ENCODE measurements at places on chromosomes 1 and 21.

GRCh38 chr1:15196807-15197530 is 43.4 kb downstream of the TMEM51 start:
- no peak for DNase-seq

DNA sequence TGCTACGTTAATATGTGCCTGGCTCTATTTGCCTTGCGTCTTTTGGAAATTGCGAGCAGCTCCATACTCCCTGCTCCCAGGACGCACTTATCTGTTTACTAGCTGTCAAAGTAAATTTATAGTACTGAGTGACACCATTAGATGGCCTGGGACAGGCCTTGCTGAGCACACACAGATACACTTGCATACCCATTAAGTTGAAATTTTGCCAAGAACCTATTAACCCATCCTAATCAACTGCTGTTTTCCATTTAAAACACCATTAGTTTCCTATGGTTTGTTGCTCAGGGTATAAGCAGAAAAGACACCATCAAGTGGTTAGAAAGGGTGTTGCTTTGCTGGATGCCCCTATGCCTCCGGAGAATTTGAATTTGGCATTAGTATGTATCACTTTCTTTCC is 187.3 kb downstream of the SLC44A5 start:
- DNase-seq = no peak

- no peak for DNase-seq
These were observed 26.2 kb upstream of the TNFRSF1B start for GRCh38 chr1:12140515-12141162.

- no peak for DNase-seq
These were observed 193.1 kb downstream of the RYR2 start for GRCh38 chr1:237235091-237235490.

- peak; percentile 81 for DNase-seq
These were observed 858.0 kb downstream of the USP25 start for GRCh38 chr21:16587681-16588375.

GRCh38 chr1:9324246-9325096 is 31.8 kb downstream of the SPSB1 start:
- peak; percentile 67 for DNase-seq

GRCh38 chr1:159911326-159912070 is 11.5 kb upstream of the CFAP45 start:
- no peak for DNase-seq

- DNase-seq = no peak
These were observed 32.1 kb downstream of the RHBG start for GRCh38 chr1:156401041-156401574.

- no peak for DNase-seq
These were observed 201.0 kb downstream of the NRIP1 start for GRCh38 chr21:14863745-14864210.

- peak; percentile 71 for DNase-seq
These were observed 34.0 kb downstream of the FOXO6 start for GRCh38 chr1:41394959-41395956.

DNA sequence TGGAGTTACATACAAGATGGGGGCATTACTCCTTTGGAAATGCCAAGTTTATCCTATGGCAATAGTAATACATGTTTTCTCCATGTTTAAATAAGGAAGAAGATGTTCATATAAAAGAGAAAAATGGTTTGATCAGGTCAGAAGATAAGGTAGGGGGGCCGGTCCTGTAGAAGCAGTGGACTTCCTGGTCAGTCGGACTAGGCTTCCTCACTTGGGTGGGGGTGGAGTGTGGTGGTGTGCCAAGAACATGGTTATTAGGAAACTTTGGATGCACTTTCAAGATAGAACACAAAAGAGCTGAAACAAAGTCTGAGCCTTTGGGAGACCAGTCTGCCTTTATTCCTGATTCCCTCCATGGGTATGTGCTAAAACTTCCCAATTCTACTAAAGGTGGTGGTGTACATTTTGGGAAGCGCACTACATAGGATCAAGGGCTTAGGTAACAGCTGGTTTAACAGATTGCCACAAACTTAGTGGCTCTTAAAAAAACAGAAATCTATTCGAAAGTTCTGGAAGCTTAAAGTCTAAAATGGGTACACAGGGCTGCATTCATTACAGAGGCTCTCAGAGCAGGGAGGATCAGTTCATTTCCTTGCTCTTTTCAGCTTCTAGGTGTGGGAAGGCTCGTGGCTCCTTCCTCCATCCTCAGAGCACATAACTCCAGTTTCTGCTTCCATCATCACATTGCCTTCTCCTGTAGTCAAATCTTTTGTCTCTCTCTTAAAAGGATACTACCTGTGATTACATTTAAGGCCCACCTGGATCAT is 64.6 kb downstream of the KDM1A start:
- DNase-seq = no peak

DNA sequence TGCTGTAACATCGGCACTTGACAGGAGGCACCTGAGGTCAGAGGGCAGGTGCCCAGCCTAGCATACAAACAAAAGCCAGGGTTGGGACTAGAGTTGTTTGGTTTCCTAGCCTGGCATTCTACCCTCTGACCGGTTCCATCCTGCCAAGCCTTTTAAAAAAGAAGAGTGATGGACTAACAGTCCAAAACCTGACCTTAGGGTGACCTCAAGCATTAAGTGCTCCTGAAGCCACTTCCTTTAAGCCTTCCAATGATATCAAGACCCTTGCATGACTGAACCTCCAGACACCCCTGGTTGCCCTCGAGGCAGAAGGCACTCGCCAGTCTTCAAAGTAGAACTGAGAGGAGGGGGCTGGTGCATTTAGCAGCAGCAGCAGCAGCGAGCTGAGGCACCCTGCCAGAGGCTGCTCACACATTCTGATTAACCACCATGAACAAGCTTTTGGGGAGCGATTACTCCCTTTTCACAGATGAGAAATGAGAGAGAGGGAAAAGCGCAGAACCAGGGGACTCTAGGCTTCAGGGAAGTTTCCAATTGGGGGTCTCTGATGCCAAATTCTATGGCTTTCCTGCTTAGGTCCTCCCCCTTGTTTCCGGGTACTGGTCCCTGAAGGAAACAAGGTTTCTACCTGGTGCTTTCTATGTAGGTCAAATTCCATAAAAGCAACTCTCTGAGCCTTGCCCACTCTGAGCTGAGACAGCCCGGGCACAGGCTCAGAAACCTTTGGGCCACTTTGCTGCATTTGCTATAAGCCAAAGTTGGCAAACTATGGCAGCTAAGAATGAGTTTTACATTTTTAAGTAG is 9.2 kb downstream of the SLC2A1 start:
- peak; percentile 67 for DNase-seq

GRCh38 chr1:152029144-152029928 is 7.5 kb downstream of the S100A11 start:
- DNase-seq = no peak

DNA sequence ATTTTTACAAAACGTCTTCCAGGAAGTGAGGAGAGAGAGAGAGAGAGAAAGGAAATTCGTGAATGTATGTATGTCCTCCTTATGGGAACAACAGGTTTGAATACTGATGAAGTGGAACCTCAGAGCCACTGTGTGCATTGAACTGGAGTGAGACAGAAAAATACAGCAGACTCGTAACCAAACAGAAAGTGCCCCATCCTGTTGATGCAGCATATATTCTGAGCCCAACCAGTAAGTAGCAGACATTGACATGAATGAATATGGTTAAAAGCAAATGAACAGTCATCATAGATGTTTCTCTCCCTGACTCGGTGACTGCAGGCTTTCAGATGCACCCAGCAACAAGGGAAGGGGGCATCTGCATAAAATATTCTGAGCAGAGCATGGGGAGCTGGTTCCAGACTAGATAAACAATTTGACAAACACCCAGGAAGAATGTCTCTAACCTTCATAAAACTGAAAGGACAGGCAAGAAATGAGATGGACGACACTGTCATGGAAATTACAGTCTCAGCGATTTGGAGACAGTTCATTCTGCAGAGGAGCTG is 471.0 kb upstream of the PBX1 start:
- DNase-seq = no peak

GRCh38 chr1:21064057-21064456 is 112.6 kb downstream of the EIF4G3 start:
- no peak for DNase-seq

GRCh38 chr1:41673806-41674205 is 189.3 kb upstream of the EDN2 start:
- DNase-seq = no peak

DNA sequence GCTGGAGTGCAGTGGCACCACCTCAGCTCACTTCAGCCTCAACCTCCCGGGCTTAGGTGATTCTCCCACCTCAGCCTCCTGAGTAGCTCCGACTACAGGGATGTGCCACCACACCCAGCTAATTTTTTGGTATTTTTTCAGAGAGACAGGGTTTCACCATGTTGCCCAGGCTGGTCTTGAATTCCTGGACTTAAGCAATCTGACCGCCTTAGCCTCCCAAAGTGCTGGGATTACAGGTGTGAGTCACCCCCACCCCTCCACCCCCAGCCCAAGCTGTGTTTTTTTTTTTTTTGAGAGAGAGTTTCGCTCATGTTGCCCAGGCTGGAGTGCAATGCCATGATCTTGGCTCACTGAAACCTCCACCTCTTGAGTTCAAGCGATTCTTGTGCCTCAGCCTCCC is 75.4 kb downstream of the NKAIN1 start:
- no peak for DNase-seq

GRCh38 chr21:38477226-38477625 is 21.1 kb downstream of the ERG start:
- DNase-seq = no peak

- no peak for DNase-seq
These were observed 20.0 kb upstream of the ALDH4A1 start for GRCh38 chr1:18922319-18922726.

DNA sequence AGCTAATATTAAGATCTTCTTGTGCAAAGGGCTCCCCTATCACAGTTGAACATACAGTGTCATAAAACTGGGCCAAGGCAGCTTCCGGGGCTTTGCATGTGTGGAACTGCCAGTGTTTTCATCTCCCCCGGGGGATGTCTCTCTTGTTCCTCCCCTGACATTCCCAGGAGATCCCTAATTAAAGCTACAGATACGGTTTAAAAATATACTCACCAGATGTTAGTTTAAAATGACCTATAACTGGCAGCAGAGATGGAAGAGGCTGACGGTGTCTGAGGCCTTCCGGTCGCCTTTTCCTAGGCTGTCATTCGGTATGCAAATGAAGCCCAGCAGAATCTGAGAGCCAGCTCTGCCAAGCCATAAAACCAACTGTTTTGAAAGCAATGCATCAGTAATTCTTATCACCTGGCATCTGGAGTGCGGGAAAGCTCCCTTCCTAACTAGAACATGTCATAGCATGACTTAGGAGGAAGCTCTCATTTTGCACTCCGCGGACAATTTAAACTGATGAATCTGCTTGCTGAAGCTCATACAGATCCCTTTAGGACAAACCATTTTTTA is 436.5 kb upstream of the VAMP3 start:
- DNase-seq = no peak

GRCh38 chr1:100879422-100879821 is 15.2 kb downstream of the EXTL2 start:
- DNase-seq = no peak

GRCh38 chr1:112638110-112638428 is 18.4 kb downstream of the CAPZA1 start:
- DNase-seq = no peak

DNA sequence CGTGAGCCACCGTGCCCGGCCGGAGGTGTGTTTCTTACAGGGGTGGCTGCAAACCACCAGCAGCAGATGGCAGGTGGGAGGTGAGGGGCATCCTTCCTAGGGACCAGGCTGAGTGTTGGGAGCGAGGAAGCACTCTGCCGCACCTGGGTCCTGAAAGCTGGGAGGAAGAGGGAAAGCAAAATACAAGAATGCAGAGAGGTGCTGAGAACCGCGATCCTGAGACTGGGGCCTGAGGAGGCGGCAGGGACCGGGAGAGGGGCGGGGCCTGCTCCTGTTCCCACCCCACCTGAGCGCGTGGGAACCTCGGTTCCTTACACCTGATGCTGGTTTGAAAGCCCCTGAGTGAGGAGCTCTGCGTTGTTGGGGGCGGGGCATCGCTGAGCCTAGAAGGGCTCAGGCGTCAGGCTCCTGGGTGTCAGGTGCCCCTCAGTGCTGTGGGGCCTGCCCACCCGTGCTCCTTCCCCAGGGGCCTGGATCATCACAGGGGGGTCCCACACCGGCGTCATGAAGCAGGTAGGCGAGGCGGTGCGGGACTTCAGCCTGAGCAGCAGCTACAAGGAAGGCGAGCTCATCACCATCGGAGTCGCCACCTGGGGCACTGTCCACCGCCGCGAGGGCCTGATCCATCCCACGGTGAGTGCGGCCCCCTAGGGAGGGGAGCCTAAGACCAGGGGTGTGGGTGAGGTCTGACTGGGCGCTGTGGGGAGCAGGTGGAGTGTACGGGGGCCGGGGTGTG is 15.5 kb downstream of the TRPM2 start:
- DNase-seq = no peak

DNA sequence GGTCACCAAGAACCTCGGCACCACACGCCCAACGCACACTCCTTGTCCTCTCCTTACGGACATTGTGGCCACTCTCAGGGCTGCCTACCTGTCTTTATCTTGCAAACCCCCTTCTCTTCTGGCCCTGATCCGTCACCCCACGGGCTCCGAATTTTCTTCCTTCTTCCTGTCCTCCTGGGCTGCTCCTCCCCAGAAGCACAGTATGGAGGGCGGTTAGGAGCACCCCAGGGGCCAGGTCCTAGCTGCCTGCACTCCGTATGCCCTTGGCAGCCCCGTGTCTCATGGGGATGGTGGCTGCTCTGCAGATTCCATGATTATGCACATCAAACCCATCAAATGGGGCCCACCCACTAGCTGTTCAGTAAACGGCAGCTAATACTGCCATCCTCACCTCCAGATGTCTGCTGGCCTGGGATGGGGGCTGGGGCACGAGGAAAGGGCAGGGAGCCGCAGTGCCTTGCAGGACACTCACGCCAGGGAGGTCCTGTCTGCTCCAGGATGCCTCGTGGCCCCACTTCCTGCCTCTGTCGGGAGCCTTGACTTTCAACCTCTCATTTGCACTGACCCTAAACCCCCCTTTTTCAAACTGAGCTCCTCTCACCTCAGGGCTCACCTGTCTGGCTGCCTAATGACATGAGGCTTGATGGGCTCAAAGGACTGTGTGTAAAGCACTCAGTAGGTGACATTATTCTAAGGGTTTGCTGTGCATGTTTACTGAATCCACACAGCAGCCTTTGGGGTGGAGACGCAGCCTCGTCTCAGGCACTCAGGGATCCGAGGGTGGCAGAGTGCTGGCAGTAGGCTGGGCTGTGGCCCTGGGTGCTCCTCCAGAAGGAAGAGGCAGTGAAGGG is 4.4 kb downstream of the TTC34 start:
- no peak for DNase-seq

DNA sequence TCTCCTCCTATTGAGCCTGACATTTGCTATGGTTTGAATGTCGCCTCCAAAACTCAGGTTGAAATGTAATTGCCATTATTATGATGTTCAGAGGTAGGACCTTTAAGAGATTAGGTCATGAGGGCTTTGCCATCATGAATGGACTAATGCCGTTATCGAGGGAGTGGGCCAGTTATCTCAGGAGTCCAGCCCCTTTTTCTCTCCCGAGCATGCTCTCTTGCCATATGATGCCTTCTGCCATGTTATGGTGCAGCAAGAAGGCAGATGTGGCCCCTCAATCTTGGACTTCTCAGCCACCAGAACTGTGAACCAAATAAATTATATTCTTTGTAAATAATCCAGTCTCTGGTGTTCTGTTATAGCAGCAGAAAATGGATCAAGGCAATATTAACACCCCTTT is 323.5 kb downstream of the RRAGC start:
- no peak for DNase-seq

Data from spinal cord (tissue), 10 donors.